ENCODE measurements at places on chromosomes 4 and X.

DNA sequence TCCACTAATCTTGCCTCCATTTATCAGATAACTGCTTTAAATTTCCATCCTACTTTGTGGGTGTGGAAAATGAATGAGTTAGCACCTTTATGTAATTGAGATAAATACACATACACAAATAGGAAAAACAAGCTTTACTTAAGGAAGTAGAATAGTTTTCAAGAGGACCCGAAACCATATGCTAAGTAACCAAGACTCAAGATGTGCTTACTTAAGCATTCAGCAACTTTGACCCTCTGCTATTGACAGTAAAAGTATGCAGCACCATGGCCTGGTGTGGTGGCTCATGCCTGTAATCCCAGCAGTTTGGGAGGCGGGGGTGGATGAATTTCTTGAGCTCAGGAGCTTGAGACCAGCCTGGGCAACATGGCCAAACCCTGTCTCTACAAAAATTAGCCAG is 29.9 kb downstream of the RNF175 start:
- DNase-seq: no peak

DNA sequence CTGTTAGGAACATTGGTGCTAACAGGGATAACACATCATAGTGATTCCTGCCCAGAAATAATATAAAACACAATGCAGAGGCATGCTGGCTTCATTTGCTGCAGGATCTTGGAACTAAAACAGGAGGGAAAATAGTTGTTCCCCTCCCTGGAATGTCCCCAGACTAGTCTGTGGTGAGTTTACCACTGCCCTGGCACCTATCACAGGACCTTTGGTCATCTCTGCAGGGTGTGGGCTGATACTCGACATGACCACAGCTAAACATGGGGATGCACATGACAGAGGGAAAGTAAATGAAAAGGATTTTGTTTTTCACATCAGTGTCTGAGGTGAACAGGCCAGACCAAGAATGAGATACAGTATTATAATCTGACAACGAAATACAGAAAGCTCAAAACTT is 160.2 kb upstream of the DKK2 start:
- no peak for DNase-seq

GRCh38 chr4:3611778-3612177 is 79.6 kb upstream of the LRPAP1 start:
- no peak for DNase-seq

DNA sequence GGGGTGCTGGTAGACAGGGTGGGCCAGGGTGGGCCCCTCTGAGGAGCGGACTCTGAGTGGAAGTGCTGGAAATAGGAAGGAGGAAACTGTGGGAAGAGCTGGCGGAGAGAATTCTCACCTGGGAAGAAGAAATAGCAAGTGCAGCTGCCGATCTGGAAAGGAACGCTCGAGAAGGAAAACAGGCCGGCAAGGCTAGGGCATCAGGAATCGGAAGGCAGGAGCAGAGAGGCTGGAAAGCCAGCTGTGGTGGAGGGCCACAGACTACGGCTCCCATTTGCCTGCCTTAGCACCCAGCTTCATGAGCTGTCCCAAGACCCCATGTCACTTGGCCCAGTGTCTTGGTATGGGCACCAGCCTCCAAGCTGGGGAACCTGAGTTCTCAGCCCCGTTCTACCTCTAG is 37.3 kb downstream of the DCTD start:
- no peak for DNase-seq

DNA sequence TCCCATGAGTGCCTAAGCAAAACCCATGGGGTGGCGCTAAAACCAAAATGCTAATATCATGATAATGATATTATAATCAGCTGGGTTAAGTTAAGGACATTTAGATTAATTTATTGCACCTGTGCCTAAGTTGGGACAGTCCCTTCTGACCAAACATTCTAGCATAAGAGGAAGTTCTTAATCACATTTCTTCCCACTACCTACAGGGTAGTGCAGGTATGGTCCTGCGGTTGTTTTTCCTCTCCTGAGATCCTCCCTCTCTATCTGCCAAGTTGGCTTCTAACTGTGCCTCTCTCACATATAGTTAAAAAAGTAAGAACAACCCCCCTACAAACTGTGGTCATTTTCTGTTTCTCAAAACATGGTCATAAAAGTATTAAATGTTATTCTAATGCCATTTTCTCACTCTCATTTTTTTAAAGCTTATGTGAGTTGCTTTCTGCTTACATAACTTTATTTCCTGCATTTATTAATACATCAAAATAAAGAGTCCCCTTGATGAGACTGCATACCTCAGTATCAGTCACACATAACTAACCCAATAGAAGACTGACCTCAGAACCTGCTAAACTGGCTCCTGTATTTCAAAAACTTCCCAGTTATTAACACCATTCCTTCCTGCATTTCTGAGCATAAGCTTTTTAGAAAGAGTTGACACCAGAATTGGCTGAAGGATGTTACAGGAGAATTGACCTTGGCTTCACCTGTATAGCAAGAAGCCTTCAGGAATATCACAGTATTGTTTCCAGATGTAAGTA is 1332.5 kb downstream of the FSTL5 start:
- no peak for DNase-seq

DNA sequence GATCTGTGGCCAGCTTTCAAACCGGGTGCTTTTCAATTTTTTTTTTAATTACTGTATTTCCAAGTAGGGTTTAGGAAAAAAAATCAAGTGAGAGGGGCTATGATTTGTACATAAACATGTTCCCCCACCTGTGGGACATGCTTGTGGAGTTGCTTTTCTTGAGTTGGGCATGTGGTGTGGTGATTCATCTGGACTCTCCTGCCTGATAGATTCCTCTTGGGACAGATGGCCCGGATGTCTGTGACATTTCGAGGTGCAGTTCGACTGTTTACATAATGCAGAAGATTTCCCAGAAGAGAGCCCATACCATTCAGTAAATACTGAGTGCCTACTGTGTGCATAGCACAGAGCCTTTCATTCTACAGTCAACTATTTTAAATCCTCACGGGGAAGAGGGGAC is 49.9 kb downstream of the DOCK11 start:
- DNase-seq: no peak

- DNase-seq: no peak
Measured at GRCh38 chr4:77731656-77732055, 87.5 kb downstream of the CNOT6L start.

DNA sequence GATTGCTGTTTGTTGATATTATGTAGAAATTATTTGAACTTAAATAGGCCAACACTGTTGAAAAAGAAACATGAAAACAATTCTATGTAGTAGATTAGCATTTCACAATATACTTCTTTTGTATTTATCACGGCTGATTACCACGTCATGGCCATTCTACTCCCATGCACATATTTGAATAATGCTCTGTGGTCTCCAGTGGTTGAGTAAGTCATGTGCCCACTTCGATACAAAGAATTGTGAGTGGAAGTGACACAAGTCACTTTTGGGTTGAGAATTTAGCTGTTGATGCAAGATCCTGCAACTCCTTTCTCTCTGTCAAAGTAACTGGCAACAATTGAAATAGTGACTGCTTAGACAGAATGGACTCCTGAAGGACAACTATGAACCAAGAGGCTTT is 6.7 kb upstream of the FSTL5 start:
- no peak for DNase-seq

DNA sequence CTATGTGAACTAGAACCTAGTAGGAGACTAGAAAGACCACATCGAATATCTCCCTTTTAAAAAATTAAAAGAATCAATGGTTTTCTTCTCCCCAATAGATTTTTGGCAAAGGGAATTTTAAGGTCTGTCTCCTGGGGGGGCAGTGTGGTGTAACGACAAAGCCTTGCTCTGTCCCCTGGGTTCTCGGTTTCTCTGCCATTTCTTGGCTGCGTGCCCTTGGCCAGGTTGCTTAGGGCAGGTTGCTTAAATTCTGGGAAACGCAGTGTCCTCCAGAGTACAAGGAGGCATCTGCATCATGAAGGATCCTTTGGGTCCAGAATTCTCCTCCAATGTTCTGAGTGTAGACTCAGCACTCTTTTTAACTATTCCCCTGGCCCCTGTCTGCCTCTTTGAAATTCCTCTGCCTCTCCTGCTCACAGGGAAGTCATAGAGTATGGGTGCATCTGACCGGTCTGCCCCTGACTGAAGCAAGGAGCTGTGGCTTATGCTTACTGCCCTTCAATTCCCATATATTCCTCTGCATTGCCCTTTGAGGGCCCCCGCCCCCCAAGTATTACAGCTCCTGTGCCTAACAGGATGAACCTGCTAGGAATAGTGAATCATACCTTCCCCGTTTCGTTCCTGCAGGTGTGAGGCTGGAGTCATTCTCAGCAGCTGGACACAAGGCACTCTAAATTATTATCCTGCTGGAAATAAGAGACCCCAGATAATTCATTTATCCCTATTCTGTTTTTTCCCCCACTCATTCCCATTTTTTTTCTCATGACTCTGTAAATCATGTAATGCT is 2.2 kb downstream of the KIT start:
- no peak for DNase-seq

DNA sequence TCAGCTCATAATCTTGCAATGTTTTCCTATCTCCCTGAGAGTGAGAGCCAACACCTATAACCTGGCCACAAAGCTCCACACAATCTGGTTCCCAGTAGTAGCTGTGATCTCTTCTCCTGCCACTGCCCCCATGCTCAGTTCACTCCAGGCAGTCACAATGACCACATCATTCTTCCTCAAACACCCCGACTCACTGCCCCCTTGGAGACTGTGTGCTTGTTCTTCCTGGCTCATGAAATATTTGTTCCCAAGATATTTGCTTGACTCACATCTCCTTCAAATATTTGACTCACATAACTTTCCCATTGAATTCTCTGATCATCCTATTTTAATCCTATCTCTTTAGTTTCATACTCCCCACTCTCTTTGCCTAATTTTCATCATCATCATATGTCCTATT is 173.7 kb downstream of the AREG start:
- DNase-seq: no peak

DNA sequence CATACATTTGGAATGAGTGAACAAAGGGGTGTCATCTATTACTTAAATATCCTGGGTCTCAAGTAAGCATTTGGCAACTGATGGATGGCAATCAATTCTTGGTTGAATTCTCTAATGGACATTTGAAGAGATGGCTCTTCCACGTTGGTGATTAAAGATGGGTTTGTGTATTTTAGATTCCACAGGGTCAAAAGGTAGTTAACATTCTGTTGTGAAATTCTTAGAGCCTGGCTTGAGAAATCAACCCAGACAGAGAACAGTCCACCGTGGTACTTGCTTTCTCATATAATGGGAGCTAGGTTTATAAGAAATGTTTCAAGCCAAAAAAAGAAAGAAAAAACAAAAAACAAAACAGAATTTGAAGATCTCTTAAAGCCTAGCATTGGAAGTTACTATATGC is 355.9 kb upstream of the PITX2 start:
- DNase-seq: no peak

- DNase-seq: no peak
Measured at GRCh38 chrX:15448010-15448639, 45.0 kb downstream of the PIR start.

Measured in HS-27A (cell line).